ENCODE measurements at places on chromosomes 7 and 10.

DNA sequence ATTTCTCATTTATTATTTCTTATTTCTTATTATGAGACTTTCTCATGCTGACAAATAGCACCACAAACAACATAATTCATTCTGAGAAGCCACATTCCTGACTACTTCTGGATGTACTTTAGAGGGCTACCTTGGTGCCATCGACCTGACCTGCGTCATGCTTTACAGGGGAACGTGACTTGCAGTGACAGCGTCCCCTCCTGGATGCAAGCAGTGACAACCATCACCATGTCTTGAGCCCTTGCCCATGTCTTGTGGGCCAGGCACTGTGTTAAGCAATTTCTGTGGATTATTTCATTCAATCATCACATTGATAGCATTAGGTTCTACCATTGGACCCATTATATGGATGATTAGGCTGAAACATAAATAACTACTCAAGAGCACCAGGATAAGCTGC, 137.0 kb downstream of the ANK3 start:
- DNase-seq: no peak

- DNase-seq: no peak
These were observed 74.8 kb upstream of the FOXK1 start for GRCh38 chr7:4607311-4607729.

GRCh38 chr7:17679458-17679857, 260.8 kb downstream of the SNX13 start:
- DNase-seq: no peak

- DNase-seq: no peak
These were observed 47.1 kb upstream of the PDSS1 start for GRCh38 chr10:26650406-26650805.

DNA sequence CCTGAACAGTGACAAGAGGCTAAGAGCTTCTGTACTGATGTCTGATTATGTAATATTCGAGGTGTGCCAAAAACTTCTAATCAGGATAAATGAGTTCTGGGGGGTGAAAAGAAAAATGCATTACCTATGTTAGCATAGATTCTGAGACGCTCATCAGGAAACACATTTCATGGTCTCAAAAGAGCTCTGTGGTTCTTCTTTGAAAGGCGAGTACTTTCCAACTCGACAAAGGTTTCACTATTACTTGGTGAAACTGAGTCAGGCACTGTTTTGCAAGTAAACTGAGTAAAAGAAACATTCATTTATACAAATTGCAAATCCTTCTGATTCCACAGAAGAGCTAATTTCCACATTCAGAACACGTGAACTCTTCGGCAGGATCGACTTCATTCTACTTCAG, 523.2 kb downstream of the GATA3 start:
- DNase-seq: peak; percentile 27

Data from stimulated activated CD4-positive, alpha-beta T cell treated with anti-CD3 and anti-CD28 coated beads, Interleukin-12 subunit alpha, Interleukin-12 subunit beta, amount 100 ng/mL, for 48 hours (primary cell).